ENCODE measurements at places on chromosomes 12 and 14. TPM values are rescaled to one million over a fixed set of nuclear protein-coding genes. Genes with fewer than 3 reads are reported as not detected.
A peak's percentile ranks its signal among the peaks of the same experiment; 100 is the strongest.

DNA sequence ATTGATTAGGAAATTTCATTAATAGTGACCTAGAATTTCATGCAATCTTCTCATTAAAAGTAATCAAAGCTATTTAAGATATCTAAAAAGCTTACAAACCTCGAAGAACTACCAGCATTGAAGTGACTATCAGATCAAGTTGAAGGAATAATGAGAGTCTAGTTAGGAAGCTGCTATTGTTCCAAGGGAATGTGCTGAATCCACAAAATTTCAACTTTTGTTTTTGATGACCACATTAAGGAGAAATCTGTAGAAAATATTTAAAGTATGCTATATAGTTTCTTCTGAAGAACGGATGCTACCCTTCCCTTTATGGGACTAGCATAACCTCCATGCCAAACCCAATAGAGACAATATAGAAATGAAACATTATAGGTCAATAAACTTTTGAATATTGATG, 2.5 kb upstream of the CTSG start:
- no peak for DNase-seq

Gene HSPA2
- total RNA-seq: 2.5 TPM

DNA sequence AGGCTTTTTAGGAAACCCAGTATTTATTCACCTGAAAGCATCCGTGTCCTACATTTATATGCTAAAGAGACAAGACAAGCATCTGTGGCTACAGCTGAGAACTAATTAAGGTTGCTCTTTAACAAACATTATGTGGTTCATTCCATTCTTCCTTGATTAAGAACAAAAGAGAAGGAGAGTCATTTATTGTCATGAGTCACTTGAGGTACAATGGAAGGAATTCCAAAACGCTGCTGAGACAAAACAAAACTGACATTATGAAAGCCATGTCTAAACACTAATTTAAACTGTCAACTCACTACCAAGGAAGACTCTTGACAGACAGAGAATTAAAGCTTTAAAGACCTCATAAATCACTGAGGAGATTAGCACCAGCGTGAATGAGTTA, 214.4 kb downstream of the BMP4 start:
- DNase-seq: peak; percentile 10

DNA sequence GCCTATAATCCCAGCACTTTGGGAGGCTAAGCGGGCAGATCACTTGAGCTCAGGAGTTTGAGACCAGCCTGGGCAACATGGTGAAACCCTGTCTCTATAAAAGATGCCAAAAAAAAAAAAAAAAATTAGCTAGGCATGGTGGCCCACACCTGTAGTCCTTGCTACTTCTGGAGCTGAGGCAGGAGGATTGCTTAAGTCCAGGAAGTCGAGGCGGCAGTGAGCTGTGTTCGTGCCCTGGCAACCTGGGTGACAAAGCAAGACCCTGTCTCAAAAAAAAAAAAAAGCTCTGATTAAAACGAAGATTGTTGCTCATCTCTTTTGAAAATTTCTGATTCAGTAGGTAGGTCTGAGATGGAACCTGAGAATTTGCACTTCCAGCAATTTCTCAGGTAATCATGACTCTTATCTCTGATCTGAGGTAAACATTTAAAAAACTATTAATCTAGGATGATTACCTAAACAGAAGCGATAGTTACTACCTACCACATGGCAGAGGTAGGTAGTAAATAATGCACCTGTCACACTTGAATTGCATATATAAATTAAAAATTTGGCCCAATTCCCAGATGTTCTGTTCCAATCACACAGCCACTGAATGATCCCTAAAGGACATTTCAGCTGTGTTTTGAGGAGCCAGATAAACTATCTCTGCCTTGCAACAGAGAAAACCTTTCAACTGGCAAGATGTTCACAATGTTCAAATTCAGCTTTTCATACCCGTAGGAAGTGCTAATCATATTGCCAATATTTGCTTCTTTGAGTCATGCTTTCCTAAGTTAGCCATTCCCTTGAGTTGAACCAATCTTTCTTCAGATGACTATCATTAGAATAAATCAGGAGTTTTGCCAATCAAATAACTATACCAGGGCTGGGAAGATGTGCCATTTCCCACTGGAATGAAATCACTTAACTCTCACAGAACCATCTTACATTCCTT, 4.2 kb upstream of the TEP1 start:
- no peak for DNase-seq

DNA sequence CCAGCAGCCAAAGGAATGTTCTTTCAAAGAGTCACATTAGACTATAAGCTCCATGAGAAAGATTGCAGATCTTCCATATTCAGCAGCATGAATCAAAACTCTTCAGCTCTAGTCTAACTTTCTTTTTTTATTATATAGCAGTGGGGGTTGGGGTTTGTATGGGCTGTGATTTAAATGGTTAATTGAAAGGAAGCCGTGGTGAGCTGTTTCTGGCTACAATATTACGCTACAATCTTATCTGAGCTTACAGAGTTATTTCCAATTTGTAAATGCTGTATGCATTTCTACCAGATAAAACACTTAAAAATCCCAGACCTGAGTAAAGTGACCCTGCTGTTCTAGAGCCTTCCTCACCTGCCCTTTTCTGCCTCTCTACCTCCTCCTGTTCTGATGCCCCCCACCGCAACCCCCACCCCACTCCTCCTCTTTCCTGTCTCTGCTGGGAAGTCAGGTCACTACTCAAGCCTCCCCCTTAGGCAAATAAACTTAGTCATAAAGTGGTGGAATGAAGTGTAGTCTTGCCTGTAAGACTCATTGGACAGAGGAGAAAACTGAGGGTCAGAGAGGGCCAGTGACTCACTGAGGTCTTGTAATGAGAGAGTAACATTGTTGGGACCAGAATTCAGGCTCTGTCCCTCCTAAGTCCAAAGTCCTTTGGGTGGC, 1089.5 kb downstream of the BCL11B start:
- no peak for DNase-seq

DNA sequence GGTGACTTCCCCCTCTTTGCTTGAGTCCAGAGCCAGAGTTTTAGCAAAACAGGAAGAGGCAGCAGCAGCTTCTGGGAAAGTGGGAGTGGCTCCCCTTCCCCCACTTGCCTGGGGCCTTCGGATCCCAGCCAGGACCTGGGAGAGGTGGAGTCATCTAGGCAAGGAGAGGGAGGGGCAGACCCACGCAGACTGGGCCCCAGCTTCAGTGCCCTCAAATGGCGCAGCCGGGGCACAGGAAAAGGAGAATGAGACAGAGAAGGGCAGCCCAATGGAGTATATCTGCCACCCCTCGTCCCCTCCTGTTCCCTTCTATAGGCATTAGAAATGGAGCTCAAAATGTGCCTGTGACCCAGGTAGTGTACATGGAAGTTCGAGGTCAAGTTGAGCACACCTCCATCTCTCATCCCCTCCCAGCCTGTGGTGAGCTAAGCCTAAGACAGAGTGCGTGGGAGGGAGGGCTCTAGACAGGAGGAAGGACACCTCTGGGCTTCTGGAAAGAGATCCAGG, 9.3 kb upstream of the HDAC7 start:
- DNase-seq: peak; percentile 41

Gene COCH
- 6.7 TPM for total RNA-seq

- no peak for DNase-seq
Measured at GRCh38 chr12:132336451-132337413, 7.3 kb upstream of the GALNT9 start.

Gene TRIM9
- 4.6 TPM for total RNA-seq

GRCh38 chr14:64848239-64848638, 31.5 kb downstream of the SPTB start:
- DNase-seq: no peak
